ENCODE measurements at places on chromosomes 11 and 22.

DNA sequence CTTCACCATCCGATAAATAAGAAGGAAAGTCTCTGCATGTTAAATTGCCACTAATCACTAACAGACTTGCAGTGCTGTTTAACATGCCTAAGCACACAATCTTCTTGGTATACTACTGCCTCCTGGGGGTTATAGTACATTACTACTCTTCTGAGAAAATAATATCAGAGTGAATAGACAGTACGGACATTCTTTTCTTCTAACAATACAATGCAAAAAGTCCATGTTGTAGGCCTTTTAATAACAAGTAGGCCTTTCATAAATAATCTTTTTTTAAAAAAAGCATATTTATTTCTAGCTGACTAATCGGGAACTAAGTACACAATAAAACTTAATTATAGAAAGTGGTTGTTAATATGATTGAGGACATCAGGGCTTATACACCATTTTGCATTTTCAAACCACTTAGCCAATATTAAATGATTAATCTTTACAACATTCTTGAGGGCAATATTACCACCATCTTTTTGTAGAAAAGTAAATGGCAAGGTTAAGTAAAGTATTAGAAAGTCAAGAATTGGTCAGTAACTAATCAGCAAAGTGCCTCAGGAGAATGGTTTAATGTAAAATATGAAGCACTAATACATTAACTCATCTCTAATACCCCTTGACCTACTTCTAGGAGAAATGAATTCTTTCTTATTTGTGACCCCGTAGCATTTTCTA lies 84.7 kb downstream of the TTC28 start:
- DNase-seq = no peak

DNA sequence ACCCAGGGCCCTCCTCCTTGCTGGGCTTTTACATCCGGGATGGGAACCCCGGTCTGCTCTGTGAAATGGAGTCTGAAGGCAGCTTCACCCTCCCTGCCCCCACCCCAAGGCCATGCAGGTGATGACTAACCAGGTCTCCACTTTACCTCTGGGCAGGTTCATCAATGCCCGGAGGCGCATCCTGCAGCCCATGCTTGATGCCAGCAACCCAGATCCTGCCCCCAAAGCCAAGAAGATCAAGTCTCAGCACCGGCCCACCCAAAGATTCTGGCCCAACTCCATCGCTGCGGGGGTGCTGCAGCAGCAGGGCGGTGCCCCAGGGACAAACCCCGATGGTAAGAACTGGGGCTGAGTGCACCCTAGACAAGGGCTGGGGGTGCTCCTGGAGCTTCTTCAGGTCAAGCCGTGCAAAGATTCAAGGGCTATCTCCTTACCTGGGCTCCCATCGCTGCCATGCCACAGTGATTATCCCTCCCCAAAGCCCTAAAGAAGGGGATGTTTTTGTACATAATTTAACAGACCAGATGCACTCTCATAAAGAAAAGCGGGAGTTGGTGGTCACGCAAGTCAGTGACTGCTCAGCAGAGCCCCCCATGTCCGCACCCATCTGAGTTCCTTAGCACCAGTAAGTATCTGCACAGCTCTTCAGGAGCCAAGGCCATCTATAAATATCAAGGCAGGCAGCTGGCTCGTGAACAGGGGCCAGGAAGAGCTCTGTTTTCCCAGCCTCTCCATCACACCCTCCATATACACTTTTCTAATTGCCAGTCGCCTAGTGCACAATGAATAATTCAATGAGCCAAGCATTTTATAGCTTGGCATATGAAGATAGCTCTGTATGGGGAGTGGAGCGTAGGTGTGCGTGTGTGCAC lies 66.0 kb downstream of the FEZ1 start:
- DNase-seq = no peak

DNA sequence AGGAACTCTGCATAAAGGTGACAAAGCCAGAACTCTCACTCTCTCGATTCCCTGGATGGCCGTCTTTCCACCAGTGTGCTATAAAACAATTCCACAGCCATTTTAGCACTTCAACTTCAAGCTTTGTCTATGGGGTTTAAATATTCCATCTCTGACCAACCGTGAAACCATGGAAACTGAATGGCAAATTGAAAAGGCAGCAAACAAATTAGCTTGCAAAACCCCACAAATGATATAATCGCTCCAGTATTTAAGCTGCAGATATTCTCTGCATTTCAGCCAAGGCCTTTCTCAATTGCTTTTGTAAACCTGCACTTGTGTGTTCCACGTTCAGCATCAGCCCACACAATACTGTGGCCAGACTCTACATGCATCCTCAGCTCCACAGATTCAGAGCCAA lies 131.7 kb upstream of the ISX start:
- no peak for DNase-seq

DNA sequence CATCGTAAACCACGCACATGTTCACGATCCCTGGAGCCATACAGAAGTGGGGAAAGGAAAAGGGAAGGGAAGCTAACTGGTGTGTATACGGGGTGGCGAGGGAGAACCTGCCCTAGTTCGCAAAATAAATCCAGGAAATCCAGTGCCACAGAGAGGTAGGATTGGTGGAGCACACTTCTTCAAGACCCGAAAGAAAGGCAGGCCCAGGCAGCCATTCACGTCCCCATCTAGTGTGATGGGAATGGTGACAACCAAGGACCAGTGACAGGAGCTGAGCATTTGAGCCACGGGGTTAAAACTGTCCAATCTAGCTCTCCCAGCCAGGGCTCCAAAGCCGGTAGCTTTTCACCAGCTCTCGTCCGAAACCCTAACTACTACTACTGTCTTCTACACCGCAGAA lies 53.7 kb downstream of the IGSF9B start:
- DNase-seq = no peak

DNA sequence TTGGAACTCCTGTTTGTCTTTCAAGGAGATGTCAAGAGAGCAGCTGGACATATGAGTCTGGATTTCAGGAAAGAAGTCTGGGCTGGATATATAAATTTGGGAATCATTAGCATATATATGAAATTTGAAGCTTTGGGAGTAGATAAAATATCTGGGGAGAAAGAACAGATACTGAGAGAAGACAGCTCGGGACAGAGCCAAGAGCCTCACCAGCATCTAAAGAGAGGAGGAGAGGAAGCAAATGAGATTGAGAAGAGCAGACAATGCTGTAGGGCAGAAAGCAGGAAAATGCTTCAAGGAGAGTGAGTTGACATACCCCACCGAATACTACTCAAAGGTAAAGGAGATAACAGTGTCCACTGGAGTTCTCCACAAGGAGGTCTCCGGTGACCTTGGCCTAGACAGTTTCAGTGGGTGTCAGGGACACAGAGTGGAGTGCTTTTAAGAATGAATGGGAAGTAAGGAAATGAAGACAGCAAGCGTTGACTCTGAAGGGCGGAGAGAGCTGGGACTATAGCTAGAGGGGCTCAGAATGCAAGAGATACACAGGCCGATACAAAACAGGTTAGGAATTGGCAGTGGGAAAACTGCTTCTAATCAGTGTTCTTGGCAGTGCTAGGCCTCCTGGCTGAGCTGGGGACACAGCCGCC lies 862 bp downstream of the APBB1 start:
- DNase-seq = no peak

DNA sequence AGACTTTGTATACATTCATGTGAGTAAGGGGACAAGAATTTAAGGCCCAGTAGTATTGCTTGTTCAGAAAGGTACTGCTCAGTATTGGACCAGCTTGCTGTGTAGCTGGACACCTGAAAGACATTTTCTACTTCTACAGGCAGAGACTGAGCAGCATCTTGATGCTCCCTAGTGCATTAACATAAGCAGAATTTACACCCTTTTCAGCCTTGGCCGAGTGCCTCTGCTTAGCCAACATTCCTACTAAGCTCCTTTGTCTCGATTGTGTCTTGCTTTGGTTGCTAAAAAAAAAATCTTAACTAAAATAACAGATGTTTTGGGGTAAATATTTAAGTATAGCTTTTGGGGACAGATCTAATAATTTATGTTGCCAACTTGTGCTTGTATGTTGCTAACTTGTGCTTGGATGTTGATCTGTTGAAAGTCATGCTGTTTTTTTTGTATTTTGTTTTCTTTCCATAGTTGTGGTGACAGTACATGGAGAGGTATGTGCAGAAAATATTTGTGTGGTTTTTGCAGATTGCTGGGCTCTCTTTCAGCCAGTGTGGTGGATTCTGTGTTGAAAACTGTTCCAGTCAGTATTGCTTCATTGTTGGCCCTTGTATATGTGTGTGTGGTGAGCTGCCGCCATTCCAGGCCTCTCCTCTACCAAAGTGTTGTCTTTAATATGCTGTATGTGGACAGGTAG lies 3.7 kb downstream of the PTS start:
- no peak for DNase-seq
